GM19239 (cell line): ENCODE measurements at places on chromosomes 12 and 14.
A peak's percentile ranks its signal among the peaks of the same experiment; 100 is the strongest.

DNA sequence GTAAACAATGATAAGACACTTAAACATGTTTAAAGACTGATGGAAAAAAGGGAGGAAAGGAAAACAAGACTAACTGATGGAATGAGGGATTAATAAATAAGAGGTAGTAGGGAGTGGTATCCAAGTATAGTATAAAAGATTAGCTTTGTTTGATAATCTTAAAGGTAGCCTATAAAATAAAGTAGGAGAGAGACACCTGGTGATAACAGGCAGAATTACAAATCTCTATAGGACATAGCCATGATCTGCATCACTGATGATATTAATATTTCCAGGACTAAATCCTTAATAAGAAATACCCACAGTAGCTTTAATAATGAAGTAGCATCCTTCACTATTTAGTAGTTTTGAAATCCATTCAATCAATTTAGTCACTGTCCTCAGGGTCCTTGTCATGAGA, 30.4 kb downstream of the DLGAP5 start:
- DNase-seq: no peak

DNA sequence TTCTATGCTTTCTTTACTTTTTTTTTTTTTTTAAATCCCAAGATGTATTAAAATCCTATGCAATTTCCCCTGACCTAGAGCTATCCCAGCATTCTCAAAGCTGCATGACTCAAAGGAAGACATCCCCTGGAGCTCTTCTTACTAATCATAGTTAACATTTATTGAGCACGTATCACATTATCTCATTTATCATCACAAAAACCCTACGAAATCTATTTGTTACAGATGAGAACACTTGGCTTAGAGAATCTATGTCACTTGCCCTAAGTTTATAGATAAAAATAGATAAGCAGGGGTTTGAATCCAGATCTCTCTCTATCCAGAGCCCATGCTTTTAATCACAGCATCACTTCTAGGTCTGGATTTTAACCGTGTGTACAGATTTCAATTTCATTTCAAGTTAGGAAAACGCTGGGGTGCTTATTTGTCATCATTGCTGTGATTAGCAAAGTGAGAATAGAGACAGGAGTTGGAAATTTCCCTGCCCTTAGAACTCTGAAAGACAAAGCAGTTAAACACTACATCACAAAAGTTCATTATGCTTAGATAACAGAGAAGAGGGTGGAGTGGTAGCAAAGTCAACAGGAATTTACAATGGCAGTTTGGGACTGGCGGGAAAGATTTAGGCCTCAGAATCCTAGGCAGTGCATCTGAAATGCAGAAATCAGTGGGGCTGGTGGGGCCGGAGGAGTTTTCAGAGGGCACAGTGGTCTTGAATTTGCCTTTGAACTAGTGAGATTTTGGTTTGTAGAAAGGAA, 177.7 kb upstream of the FRMD6 start:
- DNase-seq: no peak

- no peak for DNase-seq
Measured at GRCh38 chr12:102326982-102327381, 129.3 kb upstream of the PMCH start.

DNA sequence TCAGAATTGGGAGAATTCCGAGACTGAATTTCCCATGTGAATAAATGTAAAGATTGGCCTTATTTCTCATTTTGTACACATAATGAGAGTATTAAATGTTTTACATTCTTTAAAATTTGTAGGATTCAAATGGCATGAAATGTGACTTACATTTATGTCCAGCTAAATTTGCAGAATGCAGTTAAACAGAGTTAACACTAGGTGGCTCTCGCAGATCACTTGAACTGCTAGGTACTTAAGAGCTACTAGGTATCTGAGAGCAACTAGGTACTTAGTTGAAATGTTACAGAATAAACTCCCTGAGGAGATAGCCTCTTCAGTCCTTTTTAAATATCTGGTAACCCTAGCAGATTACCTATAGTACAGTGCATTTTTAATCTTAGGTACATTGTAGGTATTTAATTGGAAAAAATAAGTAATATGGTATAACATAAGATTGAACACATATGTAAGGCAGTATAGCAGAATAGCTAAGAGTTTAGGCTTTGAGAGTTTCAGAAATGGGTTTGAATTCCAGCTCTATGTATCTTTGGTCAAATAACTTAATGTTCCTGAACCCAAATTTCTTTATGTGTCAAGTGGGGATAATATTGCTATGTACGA, 73.8 kb downstream of the KIAA0586 start:
- DNase-seq: peak; percentile 6

GRCh38 chr12:92141591-92142121, 4.0 kb downstream of the BTG1 start:
- DNase-seq: no peak

- DNase-seq: no peak
Measured at GRCh38 chr12:133130808-133131128, 341 bp downstream of the ZNF10 start.

- no peak for DNase-seq
Measured at GRCh38 chr12:64646318-64646717, 36.0 kb downstream of the RASSF3 start.

- peak; percentile 79 for DNase-seq
Measured at GRCh38 chr12:52884526-52885293, 20.2 kb downstream of the KRT8 start.

DNA sequence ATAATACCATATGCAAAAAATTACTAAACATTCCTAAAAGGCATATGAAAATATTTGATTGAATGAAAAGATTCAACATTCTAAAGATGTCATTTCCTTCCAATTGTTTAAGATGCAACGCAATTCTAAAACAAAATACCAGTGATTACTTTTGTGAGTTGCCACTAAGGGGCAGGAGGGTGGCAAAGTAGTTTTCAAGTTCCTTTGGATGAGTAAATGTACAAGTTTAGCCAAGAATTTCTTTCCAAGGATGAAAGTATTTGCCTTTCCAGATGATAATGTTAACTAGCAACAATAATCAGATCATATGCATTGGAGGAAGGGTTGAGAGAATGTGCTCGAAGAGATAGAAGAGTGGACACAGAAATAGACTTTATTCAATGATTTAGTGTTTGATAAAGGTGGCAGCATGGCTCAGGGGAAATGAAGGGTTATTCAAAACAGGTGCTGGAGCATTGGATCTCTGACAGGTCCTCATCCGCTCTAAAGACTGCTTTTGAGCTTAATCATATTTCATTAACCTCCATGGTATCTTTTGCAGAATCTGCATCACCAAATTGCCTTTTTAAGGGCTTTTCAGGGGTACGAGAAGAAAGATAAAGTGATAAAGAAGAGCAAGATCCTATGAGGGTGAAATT, 678.5 kb upstream of the TBX3 start:
- DNase-seq: no peak

DNA sequence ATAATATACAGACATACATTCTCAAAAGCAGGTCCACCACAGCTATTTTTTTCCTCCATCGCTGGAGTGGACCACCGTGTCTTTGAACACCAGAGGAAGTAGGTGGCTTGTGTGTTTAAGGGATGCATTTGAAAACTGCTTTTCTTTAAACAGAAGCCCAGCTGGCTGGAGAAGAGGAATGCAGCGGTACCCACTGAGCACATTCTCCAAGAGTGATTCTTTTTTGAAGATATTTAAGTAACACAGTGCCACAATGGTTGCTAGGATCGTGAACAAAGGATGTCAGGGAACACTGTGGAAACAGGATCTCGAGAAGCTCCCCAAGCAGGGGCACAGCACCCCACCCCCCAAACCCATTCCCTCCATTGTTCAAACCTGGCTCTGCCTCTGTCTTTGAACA, 286.6 kb upstream of the PWP1 start:
- DNase-seq: no peak

- no peak for DNase-seq
Measured at GRCh38 chr14:94388384-94389103, at the start of gene SERPINA1. Gene SERPINA1 (minus strand): TSS chr14:94388602. CDS start chr14:94383237, 5,365 bp downstream.

GRCh38 chr14:99679543-99679942, 4.6 kb upstream of the CYP46A1 start:
- DNase-seq: no peak

GRCh38 chr14:61280092-61280525, 1.0 kb downstream of the TMEM30B start:
- no peak for DNase-seq

DNA sequence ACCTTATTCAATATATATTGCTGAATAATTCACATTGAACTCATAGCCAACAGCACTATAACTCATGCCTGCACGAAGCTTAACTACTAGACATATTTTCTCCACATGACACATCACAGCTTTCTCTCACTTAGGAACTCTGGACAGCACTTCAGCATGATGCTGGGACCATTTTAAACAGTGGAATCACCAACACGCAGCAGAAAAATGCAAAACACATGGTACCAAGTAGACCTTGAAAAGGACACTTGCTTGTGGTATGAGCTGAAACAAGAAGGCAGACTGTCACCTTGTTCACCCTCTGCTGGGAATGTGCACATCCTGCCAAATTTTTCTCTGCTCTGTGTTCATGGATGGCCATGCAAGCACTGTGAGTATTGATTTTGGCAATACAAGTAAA, 34.8 kb upstream of the CD9 start:
- no peak for DNase-seq

GRCh38 chr12:115910057-115910456, 367.4 kb downstream of the MED13L start:
- no peak for DNase-seq

- DNase-seq: no peak
Measured at GRCh38 chr12:66247741-66248140, 54.6 kb upstream of the HELB start.

GRCh38 chr14:105292826-105293711, 7.7 kb downstream of the BRF1 start:
- DNase-seq: no peak

DNA sequence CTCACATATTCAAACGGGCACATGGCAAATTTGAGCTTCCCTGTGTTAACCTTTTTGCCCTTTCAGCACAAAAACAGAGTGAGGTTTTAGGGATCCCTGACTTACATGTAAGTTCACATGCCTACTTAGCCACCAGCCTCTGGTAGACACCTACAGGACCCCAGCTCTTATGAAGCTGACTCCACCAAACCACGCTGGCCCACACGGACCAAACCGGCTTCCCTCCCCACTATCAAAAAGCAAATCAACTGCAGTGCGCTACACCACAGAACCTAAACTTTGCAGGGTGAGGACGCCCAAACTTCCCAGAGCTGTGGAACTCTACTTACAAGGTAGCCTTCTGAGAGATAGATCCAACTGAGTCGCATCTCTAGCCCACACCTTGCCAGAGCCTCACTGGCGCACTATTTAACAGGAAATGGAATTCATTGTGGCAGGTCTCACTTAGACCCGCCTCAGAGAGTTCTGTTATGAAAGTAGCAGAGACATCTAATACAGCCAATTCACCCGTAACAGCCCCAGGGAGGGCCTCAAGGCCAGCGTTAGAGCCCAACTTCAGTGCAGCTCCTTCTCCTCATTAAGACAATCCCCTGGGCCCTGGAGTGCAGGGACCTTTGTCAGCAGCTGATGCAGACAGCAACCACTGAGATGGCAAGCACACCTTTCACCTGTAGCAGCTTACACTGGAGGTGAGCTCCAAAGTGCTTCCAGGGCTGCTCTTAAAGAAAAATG, 49.2 kb downstream of the SH2B3 start:
- DNase-seq: no peak

DNA sequence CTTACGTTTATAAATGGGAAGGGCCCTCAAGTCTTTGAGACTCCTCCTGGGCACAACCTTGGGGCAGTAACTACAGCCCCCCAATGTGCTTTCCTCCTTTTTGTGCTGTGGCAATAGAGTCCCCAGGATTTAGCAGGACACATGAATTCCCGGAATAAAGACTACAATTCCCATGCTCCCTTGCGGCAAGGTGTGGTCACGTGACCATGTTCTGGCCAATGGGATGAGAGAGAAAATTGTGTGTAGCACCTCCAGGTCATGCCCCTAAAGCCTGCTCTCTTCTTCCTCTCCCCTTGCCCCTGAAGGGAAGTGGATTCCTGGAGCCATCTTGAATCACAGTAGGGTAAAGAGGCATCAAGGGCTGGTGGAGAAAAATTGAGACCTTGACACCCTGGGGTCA, 295.1 kb upstream of the SFSWAP start:
- DNase-seq: no peak

GRCh38 chr12:39610436-39611025, 9.1 kb downstream of the ABCD2 start:
- DNase-seq: no peak

DNA sequence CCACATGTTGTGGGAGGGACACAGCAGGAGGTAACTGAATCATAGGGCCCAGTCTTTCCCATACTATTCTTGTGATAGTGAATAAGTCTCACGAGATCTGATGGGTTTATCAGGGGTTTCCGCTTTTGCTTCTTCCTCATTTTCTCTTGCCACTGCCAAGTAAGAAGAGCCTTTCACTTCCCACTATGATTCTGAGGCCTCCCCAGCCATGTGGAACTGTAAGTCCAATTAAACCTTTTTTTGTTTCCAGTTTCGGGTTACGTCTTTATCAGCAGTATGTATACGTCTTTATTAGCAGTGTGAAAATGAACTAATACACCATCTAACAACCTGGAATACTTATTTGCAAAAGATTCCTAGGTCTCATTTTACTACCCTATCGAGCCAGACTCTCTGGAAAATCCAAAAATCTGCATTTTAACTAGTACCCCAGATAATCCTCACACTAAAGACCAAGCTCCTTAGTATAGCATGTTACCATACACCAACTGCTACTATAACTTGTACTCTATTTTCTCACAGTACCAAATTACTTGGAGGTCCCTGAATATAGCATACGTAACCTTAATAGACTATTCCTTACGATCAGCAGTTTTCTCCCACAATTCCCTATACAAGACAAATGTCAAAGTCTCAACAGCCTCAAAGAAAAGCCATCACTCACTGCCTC, 11.5 kb downstream of the GTF2A1 start:
- no peak for DNase-seq

DNA sequence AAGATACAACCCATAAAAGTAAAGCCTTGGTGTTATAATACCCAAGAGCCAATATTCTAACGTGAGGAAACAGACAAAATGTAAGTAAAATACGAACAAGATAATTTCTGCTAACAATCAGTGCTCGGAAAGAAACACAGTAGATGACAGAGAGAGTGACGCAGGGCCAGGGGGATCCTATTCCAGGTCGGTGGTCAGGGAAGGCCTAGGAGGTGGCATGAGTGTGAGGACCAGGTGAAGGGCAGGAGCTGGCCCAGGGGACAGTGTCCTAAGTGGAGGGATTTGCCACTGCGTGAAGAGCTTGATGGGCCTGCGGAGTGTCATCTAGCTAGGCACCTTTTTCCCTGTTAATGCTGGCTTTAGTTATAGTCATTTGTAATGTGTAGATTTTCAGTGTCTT, 35.3 kb downstream of the ETV6 start:
- no peak for DNase-seq

DNA sequence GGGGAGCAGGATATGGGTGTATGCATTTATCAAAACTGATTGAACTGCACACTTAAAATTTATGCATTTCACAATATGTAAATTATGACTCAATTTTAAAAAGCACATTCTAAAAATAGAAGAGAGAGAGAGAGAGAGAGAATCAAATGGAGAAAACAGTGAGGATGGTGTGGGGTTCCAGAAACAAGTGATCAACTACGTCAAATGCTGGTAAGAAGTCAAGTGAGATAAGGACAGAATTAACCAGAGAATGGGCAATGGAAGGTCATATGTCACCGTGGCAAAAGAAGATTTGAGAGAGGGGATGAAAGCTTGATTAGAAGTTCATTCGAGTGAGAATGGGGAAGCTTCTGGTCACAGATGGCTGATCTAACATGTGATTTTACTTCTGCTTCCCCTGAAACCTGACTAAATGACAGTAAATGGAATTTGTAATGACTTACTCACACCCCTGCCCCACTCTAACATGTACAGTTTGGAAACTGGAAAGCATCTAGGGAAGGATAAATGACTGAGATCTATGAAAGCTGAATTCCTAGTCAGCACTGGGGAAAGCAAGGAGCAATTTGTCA, 276.5 kb upstream of the AMIGO2 start:
- peak; percentile 16 for DNase-seq

- DNase-seq: no peak
Measured at GRCh38 chr14:58299401-58300330, 1.3 kb downstream of the ARID4A start.
